ENCODE measurements at places on chromosomes 4 and X. TPM values are rescaled to one million over a fixed set of nuclear protein-coding genes. Genes with fewer than 3 reads are reported as not detected.

DNA sequence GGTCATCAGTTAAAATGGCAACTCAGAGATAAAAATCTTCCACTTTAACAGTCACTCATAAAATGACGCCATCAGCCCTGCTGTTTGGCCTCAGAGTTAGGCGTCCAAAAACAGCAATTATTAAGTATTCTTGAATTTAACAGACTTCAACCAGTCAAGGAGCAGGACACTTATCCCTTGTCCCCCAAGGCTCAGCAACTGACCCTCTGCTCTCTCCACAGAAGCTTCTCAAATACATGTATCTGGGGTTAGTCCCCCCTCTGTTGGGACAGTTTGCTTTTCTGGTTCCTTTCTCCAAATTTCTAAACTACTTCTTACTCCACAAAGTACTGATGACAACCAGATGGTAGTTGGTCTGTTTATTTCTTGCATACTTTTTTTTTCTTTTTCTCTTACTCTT is 54.4 kb downstream of the SOD3 start:
- no peak for DNase-seq
- no peak overlapping the region for H3K27ac ChIP-seq
- no peaks in the 10 kb centered on the region for H3K27me3 ChIP-seq
- H3K4me3 ChIP-seq = no peak overlapping the region
- no peaks in the 10 kb centered on the region for H3K4me1 ChIP-seq

BEND4 gene
- under 0.01 TPM for total RNA-seq

GLRA3 gene
- total RNA-seq = 0.16 TPM

- H3K4me3 ChIP-seq = no peak overlapping the region
- H3K27ac ChIP-seq = no peak overlapping the region
- H3K4me1 ChIP-seq = no peaks in the 10 kb centered on the region
- no peaks in the 10 kb centered on the region for H3K36me3 ChIP-seq
- no peak for DNase-seq
These were observed 11.8 kb downstream of the HDAC6 start for GRCh38 chrX:48813644-48814043.

GRCh38 chrX:57241967-57242366 is 44.5 kb upstream of the FAAH2 start:
- H3K27me3 ChIP-seq = no peaks in the 10 kb centered on the region
- H3K27ac ChIP-seq = no peak overlapping the region
- no peaks in the 10 kb centered on the region for H3K4me1 ChIP-seq
- no peak for DNase-seq
